ENCODE measurements at places on chromosomes 12 and 14.

DNA sequence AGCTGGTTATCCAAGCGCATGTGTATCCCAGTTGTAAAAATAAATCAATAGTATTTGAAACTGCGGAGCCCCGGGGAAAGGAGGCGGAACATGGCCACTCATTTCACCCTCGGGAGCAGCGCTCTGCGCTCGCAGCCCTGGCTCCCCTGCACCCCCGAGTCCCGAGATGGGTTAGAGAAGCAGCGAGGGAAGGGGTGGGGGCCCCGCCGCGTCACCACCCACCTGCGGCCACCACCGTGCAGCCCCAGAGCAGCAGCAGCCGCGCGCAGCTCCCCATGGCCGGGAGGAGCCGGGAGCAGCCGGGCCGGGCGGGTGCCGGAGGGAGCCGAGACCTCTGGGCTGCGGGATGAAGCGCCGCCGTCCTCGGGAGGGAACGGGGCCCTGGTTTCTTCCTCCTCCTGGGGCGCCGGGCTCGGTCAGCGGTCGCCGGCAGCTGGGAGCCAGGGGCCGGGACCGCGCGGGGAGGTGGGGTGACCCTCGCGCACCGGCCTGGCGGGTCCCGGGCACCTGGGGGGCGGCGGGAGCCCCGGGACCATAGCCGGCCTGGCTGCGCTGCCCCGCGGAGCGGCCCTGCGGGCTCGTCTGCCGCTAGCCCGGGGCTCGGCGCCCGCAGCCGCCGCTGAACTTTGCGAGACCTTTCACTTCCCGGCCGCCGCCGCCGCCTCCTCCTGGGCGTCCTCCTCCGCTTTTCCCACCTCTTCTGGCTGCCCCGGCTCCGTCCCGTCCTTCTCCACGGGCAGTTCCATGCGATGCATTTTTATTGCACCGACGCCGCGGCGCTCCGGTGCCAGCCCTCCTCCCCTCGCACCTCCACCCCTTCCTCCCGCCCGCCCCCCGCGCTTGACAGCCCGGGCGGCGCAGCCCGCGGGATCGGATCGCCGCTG is at the start of gene NTN4:
TSS of gene NTN4 (minus strand) at position 732 of the 884 bp plus-strand sequence. CDS start at position 277, 455 bp downstream.
- DNase-seq: no peak

DNA sequence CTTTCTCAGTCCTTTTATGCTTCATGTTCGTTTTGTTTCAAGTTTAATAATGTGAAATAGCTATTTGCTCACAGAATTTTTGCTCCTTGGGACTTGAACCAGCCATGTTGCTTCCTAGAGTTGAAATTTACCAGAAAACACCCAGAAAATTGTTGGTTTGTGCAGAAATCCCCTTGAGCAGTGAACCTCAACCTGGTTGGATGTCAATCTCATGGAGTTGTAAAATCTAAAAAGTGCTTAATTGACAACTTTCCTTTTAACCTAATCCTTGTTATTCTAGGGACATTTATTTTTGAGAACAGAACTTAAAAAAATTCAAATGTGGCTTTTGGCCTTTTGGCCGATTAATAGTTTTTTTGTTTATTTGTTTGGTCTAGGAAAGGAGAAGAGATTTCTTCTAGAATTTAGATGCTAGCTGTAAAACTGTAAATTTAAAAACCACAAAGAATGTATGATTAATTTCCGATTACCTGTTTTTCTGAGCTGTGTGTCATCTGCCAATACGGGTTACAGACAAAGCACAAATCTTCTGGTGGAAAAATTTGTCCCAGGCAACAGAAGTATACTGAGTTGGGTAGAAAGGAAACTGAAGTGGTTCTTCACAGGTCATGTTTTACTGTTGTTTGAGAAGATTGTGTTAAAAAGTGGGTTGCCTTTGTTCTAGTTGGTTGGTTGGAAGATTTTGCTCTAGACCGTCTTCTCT is 154.4 kb downstream of the FUT8 start:
- DNase-seq: no peak

- DNase-seq: no peak
Measured at GRCh38 chr12:41745593-41745992, 399.1 kb downstream of the GXYLT1 start.

GRCh38 chr12:20450591-20451180 is 82.3 kb downstream of the PDE3A start:
- no peak for DNase-seq

DNA sequence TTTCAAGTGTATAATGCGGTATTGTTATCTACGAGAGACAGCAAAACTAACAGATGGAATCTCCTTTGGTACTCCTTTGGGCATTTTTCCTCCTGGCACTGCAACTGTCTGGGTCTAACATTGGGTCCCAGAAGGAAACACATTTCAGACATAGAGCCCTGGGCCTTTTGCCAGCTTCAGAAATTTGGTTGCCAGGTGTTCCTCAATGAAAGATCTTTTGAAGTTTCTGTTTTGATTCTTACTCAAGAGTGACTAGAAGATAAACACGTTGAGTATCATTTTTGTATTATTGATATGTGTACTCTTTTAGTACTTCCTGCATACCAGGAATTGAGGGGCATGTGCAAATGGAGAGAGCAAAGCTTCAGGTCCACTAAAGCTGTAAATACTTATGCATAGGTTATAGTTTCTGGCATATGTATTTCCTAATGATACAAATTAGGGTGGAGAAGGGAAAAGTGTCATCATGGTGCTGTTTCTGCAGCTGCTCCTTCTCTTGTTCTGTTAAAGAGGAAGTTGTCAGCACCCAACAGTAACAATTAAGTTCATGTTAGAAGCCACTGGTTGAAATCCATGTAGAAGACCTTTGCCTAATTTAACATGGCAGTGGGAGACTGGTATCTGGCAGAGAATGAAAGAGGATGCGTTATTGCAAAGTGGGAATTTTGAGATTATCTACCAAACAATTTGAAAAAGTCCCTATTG is 53.5 kb downstream of the SLC38A6 start:
- no peak for DNase-seq

DNA sequence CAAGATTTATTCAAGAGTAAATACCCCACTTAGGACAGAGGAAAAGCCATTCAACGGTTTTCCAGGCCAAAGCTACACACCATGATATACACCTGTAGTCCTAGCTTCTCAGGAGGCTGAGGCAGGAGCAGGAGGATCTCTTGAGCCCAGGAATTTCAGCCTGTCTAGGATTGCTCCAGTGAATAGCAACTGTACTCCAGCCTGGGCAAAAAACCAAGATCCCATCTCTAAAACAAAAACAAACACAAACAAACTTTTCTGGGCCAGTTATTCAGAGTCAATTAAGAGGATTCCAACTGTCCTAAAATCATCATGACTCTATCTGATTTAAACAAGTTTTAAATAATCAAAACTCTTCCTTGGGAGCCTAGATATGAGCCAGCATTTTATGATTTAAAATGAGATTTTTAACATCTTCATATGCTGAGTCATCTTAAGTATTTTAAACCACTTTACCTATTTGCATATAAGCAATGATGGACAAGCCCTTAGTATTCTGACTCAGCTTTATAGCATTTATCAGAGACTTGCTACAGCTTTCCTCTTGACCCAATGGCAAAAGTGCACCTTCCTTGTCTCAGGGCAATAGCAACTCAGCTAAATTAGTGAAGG is 77.1 kb downstream of the KCNMB4 start:
- DNase-seq: no peak

DNA sequence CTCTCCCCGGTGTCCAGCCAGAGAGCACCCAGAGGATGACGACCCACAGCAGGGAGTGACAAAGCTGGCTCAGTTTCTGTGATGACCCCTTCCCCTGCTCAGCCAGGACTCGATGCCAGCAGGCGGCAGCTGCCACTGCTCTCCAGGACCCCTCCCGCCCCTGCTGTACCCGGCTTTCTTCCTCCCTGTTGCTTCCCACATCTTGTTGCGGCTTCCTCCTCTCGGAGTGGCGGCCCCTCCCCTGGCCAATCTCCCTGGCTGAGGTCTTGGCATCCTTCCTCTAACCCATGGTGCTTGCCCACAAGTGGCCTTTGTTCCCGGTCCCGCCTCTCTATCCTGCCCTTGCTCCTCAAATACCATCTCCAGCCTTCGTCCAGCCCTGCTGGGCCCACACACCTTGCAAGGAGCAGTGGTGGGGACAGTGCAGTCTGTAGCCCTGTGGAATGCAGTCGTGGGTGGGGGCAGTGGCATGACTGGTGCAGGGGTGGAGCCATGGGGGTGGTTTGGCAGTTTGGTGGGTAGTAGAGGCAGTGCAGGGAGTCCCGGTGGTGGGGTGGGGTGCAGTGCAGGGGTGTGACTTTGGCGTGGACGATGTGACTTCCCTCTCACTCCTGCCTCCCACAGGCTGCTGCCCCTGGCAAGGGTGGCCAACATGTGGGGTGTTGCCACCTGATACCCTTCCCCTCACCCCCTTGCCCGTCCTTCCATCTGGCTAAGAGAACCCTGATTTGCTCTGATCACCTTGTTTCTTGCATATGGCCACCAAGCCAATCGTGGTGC is 16.3 kb upstream of the BEGAIN start:
- DNase-seq: no peak

DNA sequence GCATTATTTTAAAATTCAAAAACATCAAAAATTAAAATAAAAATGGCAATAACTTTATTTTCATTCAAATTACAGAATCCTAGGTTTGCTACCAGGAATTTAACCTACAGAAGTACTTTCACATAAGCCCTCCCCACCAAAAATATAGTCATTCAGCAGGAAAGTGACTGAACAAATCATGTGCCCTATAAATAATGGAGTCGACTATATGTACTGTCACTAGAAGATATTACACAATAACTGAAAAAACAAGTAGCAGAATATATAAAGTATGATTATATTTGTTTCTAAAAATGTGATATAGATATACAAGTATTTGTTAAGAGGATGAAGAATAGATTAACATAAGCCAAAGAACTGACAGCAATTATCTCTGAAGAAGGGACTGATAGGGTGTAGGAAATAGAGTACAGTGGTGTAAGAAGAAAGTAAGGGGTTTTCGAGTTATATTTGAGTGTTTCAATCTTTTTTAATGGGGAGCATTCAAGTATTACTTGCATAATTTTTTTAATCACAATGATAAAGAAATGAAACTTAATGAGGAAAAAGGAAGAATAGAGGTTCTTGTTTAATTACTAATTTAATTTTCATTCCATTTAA is 7.9 kb downstream of the C2CD5 start:
- no peak for DNase-seq

DNA sequence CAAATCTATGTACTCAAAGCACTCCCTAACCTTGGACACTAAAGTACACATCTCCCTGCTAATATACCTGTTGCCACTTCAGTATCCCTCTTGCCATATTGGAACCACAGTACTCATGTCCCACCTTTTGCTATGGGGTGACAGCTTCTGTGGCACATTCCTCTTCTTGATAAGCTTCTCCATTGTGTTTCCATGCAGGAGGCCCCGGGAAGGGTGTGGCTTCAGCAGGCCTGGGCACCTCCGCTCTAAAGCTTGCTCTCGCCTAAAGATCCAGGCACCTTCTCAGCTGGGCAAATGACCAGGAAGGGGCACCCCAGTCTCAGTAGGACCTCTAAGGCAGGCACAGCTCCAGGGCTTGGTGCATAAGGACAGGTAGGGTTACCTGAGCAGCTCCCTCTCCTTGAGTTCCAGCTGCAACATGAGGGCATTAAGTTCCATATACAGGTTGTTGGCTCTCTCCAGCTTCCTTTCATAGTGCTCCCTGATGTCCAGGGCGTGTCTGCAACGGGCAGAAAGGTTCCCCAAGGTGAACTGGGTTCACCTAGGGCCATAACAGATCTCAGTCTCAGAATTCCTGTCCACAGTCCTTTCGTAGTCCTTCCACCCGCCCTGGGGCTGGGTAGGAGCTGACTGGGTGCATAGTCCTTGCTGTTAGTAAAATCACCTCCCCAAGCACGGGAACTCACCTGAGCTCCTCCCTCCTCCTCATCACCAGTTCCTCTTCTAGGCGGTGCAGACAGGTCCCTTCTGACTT is 15.9 kb downstream of the MAP3K12 start:
- DNase-seq: no peak

DNA sequence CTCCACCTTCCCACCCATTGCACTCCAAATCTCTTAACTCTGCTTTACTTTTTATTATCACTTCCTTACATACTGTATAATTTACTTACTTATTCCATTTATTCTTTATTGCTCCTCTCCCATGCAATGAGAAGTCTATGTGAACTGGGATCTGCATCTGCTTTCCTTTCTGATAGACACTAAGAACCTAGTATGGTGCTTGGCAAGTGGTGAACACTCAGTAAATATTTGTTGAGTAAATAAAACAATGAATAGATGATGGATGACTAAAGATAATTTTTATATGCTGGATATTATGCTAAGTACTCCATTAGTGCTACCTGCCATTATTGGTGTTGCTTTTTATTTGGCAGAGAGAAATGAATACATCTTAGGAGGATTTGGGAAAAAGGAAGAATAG is 151.0 kb downstream of the TPH2 start:
- DNase-seq: no peak

DNA sequence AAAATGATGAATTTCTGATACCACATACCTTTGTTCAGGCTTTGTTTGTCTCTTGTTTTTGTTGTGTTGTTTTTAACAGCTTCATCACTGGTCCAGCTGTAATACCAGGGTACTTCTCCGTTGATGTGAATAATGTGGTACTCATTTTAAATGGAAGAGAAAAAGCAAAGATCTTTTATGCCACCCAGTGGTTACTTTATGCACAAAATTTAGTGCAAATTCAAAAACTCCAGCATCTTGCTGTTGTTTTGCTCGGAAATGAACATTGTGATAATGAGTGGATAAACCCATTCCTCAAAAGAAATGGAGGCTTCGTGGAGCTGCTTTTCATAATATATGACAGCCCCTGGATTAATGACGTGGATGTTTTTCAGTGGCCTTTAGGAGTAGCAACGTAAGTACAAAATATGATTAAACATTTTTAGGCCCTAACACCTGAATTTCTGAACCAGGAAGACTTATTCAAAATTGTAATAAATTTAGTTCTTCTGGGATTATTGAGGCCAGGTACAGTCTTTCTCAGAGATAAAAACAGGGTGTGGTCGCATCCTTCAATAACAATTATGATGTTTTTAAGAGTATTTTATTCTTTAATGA is 22.4 kb downstream of the RXYLT1 start:
- DNase-seq: no peak

GRCh38 chr12:126247936-126248335 is 1182.7 kb downstream of the AACS start:
- DNase-seq: no peak

DNA sequence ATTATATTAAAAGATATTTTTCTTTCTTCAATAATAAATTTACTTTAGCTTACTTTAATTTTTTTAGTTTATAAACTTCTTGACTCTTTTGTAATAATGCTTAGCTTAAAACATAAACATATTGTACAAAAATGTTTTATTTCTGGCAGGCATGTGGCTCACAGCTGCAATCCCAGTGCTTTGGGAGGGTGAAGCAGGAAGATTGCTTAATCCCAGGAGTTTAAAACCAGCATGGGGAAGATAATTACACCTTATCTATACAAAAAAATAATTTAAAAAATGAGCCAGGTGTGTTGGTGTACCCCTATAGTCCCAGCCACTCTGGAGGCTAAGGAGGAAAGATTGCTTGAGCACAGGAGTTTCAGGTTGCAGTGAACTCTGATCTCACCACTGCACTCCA is 120.7 kb downstream of the GPHN start:
- DNase-seq: no peak

All from hypothalamus (tissue), 51 donors.